Activated CD4-positive, alpha-beta T cell treated with anti-CD3 and anti-CD28 coated beads, Interleukin-2, amount 10 ng/mL, durations not matched to agents 7 days and 5 days (primary cell): ENCODE measurements at places on chromosomes 7 and 10. TPM values are rescaled to one million over a fixed set of nuclear protein-coding genes. Genes with fewer than 3 reads are reported as not detected.

GRCh38 chr10:78236416-78237015 lies 202.9 kb downstream of the RPS24 start:
- DNase-seq: no peak

GRCh38 chr7:121390109-121390508 lies 6.0 kb downstream of the FAM3C start:
- DNase-seq: no peak

GRCh38 chr7:79531116-79531515 lies 77.6 kb upstream of the MAGI2 start:
- no peak for DNase-seq

The HMX2 gene
- total RNA-seq: not detected

DNA sequence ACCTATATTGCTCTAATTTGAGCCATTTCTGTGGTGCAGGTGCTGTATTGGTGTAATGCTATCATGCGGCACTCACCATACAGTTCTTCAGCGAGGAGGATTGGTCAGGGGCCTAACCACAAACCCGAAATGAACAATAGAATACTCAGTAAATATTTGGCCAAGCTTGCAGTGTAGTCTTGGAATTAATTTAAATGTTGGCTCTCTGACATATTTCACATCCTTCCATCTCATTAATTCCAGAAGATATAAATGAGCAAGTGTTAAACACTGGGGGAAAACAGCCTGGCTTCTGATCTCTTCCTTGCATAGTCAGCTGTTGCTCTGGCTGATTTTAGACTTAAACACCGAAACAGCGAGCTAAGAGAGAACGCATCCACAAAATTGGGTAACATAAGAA lies 663.1 kb upstream of the GHITM start:
- no peak for DNase-seq

The CARD11 gene
- total RNA-seq: 160 TPM

The GPER1 gene
- not detected for total RNA-seq

The TFR2 gene
- total RNA-seq: 9.8 TPM

- no peak for DNase-seq
Observed at GRCh38 chr7:32591938-32592337, 96.6 kb downstream of the AVL9 start.

DNA sequence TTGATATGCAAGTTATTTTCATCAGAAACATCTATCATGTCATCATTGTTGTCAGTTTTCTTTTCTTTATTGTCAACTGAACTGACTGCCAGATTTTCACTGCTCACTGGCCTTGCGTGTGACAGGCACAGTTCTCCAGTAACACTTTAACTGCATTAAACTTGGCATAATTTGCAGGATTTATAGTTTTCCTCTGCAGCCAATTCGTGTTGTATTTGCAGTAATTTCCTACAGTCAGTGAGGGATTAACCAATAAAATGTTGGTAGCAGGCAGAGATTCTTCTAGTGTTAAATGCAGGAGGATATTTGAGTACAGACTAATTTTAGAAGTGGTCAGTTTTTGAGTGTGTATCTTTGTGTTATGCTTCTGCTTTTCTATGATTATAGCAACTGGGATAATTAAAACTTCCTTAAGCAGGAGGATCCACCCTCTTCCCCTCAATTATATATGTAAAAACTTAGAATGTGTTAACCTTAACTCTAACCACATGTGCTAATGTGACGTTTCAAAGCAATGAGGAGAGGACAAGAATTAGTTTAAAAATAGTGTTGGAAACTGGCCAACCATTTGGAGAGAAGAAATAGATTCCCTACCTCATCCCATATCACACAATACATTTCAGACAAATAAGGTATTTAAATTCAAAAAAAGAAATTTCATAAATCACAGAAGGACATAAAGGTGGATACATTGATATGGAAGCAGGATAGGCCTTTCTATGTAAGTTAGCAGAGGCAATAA lies 365.5 kb upstream of the BMPER start:
- no peak for DNase-seq

- no peak for DNase-seq
Observed at GRCh38 chr10:18075881-18076280, 64.3 kb upstream of the CACNB2 start.

The FAM180A gene
- total RNA-seq: not detected

DNA sequence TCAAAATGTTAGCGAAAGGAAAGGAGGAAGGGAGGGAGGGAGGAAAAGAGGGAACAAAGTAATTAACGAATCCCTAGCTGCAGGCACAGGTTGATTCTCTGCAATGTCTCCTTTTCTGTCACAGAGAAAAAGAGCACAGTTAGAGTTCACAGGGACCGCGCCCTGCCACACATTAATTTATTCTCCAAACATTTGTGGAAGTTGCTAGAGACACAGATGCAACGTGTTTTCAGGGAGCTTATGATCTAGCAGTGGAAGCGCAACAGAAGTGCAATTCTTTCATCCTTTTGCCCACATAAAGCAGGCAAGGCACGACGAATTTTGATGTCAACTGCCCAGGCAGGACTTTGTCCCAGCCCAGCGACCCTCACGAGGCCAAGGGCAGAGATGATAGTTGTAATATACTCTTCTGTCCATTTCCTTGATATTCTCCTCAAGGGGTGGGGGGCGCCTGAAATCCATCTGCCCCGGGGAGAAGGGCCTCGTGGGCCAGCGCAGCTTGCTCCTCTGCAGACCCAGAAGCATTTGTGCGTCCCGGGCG lies 101.7 kb upstream of the ZNF438 start:
- DNase-seq: no peak
